ENCODE measurements at places on chromosomes 6 and 20.
A peak's percentile ranks its signal among the peaks of the same experiment; 100 is the strongest.

GRCh38 chr20:23048283-23049200 is 930 bp downstream of the THBD start:
- peak; percentile 80 for DNase-seq

DNA sequence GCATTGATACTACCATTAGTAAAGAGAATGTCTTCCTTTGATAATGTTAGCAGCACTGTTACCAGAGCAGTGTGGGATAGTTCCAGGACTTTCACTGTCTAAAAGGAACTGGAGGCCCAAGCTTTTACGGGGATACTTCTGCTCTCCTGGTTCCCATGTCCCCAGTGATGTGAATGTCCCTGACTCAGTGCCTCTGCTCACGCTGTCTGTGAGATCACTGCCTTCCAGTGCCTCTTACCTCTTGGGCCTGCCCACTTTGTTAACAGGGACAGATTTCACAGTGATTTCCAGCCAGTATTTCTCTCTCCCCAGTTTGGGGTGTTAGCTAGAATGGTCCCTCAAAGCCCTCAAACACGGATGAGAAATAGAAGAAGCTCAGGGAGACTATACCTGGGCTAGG is 14.4 kb downstream of the PTPRA start:
- DNase-seq: peak; percentile 61

- DNase-seq: no peak
Measured at GRCh38 chr20:25280574-25281535, 33.0 kb downstream of the PYGB start.

- DNase-seq: peak; percentile 37
Measured at GRCh38 chr6:136225496-136225895, 24.6 kb downstream of the MTFR2 start.

DNA sequence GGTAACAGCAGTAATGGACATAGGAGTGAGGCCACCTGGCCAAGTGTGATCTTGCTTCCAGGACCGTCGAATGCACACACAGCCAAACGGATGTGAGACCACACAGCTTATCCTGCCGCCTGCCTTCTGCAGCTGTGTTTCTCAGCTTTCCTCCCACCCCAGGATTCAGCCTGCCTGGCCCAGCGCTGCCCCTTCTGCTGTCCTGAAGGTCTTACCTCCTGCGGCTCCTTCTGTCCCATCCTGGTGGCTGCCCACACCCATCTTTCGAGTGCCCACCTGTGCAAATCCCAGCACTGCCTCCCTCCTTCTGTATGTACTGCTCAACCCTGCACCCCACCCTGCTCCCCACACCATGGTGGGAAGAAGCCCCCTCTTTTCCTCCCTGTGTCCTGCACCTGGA is 49.4 kb upstream of the DACT2 start:
- DNase-seq: no peak

GRCh38 chr6:139779988-139780774 is 405.7 kb upstream of the CITED2 start:
- no peak for DNase-seq

GRCh38 chr20:32064667-32065066 is 12.6 kb downstream of the HCK start:
- DNase-seq: peak; percentile 71

DNA sequence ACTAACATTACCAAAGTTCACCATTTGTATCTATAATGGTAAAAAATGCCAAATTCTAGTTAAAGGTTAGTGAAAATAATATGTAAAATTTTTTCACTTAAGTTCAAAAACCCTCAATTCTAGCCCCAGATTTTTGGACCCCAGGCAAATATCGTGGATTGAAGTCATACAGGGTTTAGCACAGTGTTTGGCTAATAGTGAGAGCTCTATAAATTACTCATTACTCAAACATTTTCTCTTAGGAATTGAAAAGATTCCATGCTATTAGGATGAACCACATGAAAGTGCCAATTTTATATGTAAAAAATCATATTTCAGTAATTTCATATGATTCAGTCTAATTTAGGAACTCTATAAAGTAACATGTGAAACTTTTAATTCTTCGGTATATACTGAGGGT is 170.3 kb upstream of the PREP start:
- no peak for DNase-seq

DNA sequence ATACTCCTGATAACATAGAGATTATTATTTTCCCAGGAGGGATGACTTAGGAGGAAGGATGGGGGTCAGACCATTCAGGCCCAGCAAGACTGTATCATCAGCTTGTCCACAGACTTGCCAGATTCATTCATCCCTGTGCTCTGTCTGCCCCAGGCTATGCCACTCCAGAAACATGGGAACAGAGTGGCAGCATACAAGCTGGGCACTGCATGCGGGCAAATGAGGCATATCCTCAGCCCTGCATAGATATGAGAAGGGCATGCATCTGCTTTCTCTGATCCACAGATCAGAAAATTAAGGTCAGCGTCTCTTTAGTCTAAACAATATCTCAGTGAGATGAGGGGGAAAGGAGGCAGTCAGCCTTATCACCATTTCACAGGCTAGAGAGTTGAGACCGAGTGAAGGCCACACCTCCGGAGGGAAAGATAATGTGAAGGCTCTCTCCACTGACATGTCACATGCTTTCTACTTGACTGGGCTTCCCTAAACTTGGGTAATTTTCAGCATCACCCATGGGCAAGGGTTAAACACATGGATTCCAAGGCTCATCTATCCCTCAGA is 140.5 kb downstream of the TFAP2B start:
- DNase-seq: no peak

- no peak for DNase-seq
Measured at GRCh38 chr6:6686176-6686575, 97.7 kb downstream of the LY86 start.

GRCh38 chr6:157944983-157945931 is 36.4 kb upstream of the SYNJ2 start:
- no peak for DNase-seq

DNA sequence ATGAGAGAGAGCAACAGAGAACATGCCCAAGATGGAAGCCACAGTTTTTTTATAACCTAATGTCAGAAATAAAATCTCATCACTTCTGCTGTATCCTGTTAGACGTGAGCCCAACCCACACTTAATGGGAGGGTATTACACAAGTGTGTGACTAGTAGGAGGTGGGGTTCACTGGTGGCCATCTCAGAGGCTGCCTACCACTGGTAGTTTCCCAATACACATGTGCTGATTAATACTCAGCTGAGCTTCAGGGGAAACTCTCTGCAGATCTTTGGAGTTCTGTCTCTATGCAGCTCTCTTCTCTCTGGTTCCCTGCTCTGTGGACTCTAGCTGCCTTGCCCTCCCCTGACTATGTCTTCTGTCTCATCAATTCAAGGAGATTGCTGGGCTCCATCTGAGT is 35.7 kb downstream of the CNBD2 start:
- peak; percentile 88 for DNase-seq

DNA sequence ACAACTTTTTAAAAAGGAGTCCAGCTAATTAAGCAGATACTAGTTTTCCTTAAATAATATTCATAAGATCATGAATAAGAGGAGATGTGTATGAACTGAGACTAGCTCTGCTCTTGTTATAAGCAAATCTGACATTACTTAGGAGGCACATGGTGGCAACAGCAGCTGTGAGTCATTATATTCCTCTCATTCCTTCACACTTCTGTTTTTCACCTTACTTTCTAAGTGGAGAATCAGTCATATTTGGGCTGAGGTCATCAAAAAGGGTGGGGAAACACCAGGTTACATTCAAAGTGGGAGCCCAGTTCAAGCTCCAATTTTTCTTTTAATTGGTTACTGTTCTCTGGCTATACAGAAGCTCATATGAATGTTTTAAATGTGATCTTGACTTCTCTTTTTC is 6.0 kb upstream of the RIPPLY2 start:
- DNase-seq: peak; percentile 19

DNA sequence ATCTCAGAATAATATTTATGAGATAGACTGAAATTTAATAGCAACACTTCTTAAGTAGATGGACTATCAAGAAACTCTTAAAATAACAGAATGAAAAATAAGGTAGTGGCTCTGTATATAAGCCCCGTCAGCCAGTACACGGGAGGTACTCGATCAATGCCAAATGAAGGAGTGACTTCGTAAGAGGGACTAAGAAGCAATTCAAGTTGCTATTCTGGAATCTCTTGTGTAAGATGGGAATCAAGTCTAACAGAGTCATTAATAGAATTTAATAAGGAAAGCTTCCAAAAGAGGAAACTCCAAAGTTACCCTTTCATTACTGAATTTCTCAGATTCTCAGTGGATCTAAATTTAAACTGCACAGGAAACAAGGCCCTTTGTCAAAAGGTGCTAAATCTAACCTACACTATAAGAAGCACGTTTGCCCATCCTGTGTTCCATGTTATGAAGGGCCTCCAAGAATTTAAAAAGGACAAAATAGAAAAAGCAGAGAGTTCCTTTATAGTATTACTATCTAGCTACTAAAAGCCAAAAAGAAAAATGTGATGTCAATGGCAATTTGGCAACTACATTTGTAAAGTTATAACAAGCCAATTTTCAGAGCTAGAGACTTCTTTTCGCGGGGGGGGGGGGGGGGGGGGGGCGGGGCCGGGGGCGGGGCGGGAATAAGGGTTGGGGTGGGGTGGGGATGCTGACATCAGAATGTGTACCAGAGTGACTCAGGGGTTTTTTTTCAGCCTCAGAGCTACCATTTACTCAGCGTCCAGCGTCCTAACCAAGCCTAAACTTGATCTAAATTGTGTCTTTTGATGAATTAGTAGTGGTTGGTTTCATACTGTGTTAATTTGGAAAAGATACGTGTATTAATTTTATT is 200.6 kb downstream of the GMPR start:
- DNase-seq: peak; percentile 53

GRCh38 chr6:151390851-151391470 is 398 bp downstream of the ZBTB2 start:
- peak; percentile 74 for DNase-seq

DNA sequence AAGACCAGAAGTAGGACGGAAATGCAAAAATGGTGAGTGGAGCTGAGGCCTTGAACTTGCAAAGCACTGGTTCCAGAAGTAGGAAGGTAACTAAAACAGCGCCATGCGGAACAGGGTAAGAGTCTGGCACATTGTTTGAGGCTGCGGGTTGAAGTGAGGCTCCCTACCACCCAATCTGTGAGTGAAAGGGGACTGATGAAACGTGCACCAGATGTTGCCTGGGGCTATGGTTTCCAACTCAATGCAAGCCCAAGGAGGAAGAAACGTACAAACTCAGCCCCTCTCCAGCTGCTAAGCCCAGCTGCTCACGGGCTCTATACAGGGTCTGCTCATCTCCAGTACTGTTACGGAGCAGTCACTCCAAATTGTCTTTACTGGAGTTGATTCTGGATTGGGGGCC is 68.7 kb upstream of the KCNK16 start:
- DNase-seq: no peak

DNA sequence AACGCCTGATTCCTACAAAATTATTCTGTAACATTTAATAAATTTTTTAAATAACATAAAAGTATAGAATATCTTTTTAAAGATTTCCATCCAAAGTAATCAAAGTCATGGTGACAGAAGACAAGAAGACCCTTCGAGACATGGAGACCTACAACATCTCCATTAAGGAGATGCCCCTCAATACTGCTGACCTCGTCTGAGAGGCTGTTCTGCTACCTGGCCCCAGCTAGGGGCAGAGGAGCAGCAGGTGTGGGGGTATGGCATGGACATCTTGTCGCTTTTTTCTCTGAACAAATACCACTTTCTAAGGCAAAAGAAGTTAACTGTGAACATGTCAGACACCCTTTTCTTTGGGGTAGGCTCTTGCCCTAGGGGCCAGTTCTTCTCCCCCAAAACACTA is 44.1 kb downstream of the BLOC1S5 start:
- DNase-seq: no peak

GRCh38 chr6:44157152-44157521 is 1.5 kb upstream of the CAPN11 start:
- no peak for DNase-seq

- no peak for DNase-seq
Measured at GRCh38 chr20:44552950-44553908, 29.1 kb upstream of the PKIG start.

- DNase-seq: no peak
Measured at GRCh38 chr6:149896491-149896890, 1.4 kb downstream of the RAET1E start.

- no peak for DNase-seq
Measured at GRCh38 chr20:50762435-50763220, 31.2 kb downstream of the PARD6B start.

- no peak for DNase-seq
Measured at GRCh38 chr6:19811397-19812079, 25.6 kb upstream of the ID4 start.

DNA sequence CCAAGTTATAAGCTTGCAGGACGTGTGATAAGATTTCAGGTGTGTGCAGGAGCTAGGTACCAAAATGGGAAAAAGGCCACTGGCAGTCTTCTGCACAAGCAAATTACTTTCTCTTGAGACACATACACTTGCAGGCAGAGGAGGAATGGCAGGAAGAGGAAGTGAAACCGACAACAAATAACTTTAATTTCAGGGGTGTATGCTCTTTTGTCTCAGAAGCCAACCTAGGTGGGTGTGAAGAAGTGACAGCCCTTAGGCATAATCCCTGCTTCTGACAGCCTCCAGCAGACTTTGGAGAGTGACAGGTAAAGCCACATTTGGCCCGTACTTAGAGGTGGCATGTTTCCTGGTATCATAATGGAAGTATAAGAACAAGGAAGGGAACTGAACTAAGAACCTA is 118.8 kb upstream of the TRAF3IP2 start:
- peak; percentile 58 for DNase-seq

GRCh38 chr6:7784706-7785105 is 58.8 kb downstream of the BMP6 start:
- DNase-seq: no peak

- DNase-seq: no peak
Measured at GRCh38 chr6:82744286-82745015, 321.2 kb downstream of the UBE3D start.

DNA sequence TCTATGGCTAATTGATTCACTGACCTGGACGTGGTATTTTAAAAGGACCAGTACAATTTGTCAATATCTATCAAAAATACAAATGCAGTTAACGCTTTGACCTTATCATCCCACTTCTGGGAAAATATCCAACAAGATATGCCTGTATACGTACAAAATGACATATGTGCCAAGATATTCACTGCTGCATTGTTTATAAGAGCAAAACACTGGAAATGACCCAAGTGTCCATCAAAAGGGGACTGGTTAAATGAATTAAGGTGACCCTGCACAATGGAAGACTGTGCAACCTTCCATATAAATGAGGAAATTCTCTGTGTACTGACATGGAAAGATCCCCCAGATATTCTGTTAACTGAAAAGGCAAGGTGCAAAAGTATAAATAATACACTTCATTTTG is 13.9 kb downstream of the TRAM2 start:
- DNase-seq: no peak

GRCh38 chr6:69069881-69070280 is 434.8 kb downstream of the ADGRB3 start:
- no peak for DNase-seq

DNA sequence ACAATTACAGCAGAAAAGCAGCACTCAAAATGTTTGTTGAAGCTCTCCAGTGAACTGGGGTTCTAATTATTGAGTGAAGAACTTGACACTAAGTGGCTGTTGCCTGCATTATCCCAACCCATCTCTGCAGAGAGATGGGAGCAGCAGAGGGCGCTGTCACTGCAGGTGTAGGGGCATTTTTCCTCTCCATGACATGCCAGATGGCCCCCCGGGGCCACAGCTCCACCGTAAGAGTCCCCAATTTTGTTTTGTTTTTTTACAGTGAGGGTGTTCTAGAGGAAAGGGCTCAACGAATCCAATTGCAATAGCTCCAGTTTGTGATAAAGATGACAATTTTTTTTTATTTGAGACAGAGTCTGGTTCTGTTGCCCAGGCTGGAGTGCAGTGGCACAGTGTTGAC is 1.9 kb upstream of the FUCA2 start:
- peak; percentile 39 for DNase-seq
